ENCODE measurements at places on chromosomes 5 and 9.

GRCh38 chr5:119393746-119394145 is 37.9 kb downstream of the TNFAIP8 start:
- no peak for DNase-seq

- DNase-seq, result no peak
Observed at GRCh38 chr5:109849478-109850088, 159.9 kb downstream of the MAN2A1 start.

- no peak for DNase-seq
Observed at GRCh38 chr5:104513640-104514072, 951.1 kb upstream of the NUDT12 start.

- DNase-seq, result no peak
Observed at GRCh38 chr9:4141296-4141695, 158.6 kb downstream of the GLIS3 start.
